ENCODE measurements at places on chromosomes 5 and 9.

GRCh38 chr9:117413346-117414219, 1.3 kb downstream of the ASTN2 start:
- DNase-seq = no peak

GRCh38 chr9:90933468-90933867, 131.8 kb downstream of the SYK start:
- no peak for DNase-seq

GRCh38 chr5:3077684-3078083, 326.2 kb upstream of the IRX2 start:
- no peak for DNase-seq

DNA sequence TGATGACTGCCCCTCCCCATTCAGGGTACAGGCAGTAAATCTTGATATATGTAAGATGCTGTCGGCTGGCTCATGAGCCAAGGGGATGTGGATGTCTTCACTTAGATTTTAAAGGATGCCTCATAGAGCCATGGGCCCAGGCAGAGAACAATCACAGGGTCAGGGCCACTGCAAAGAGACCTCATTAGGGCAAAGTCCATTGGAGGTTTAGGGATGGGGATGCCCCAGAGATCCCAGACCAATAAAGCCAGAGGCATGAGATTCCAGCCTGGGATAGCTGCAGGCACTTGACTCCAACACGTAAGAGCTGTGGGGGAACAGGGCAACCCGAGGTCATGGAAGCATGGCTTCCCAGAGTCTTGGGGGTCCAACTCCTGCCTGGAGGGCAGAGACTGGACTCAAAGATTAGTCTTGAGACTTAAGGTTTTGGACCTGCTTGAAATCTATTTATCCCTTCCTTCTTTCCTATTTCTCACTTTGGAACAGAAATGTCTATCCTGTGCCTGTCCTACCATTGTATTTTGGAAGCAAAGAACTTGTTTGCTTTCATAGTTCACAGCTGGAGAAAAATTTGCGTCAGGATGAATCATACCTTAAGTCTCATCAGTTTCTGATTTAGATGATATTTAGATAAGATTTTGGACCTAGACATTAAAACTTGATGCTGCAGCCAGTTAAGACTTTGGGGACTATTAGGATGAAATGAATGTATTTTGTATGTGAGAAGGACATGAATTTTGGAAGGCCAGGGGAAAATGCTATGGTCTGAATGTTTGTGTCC, 101.3 kb upstream of the ADRA1B start:
- DNase-seq = no peak

GRCh38 chr9:89022902-89023301, 31.6 kb downstream of the S1PR3 start:
- no peak for DNase-seq

GRCh38 chr5:83554686-83555085, 83.1 kb downstream of the VCAN start:
- no peak for DNase-seq

- no peak for DNase-seq
These were observed 110.7 kb downstream of the CAAP1 start for GRCh38 chr9:26781906-26782305.

DNA sequence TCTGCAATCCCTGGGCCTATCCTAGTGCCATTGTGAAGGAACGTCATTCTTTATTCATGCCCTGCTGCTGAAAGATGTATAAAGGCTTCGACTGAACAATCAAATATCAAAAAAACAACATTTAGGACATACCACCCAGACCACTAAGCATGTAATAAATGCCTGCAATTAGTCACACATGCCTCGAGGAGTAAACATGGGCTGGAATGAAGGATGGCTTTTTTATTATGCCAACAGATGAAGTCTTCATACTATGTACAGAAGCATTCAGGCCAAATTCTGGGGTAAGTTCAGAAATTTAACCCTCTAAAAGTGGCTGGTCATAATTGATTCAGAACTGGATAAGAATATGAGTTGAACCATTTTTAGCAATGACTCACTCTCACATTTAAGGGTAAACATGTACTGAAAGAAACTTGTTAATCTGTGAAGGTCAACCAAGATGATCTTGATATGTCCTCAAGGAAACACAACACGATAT, 38.1 kb downstream of the FAM240B start:
- no peak for DNase-seq

GRCh38 chr5:5422819-5423515, 490 bp downstream of the ICE1 start:
- DNase-seq = no peak

DNA sequence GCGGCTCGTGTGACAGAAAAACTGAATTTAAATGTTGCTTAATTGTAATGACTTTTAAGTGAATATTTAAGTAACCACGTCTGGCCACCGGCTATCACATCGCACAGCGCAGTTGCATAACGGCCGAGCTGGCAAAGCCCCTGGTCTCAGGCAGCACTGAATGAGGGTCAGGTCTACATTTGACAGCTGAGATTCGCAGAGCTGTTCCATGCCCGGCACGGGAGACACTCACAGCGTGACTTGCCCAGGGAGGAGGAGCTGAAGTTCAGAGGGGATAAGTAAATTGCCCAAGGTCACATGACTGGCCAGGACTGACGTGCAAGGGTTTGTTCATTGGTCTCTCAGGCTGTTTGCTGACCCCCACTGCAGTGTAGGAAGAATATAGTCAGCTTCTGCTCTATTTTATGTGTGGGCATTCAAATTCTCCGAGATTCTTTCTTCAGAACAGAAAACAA, 17.4 kb upstream of the COL5A1 start:
- DNase-seq = no peak

DNA sequence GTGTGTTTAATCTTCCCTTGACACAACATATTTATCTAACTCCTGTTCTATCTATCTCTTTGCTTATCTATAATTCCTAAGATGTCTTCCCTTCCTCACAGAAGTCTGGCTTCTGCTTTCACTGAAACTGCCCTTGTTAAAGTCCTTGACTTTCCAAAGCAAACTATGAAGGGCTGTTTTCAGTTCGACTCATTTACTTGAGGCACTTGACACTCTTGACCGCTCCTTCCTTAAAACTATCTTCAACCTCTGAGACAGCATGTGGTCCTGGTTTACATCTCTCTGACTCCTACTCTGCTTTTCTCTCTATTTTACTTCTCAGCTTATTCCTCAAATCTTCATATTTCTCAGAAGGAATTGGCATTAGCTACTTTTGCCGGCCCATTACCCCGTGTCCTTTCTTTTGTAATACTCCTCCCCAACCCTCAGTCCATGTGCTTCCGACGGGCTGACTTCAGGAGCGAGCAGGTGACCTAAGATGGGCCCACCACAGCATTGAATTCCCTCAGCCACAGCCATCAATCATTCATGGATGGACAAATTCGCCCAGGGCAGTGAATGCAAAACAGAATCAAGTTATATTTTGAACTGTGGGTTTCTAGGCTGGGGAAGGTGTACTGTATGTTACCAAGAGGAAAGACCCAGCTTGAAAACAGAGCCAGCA, 1089.2 kb downstream of the PTPRD start:
- DNase-seq = no peak

GRCh38 chr5:172606156-172606785, 34.8 kb upstream of the NEURL1B start:
- no peak for DNase-seq

GRCh38 chr5:146034127-146034526, 71.2 kb downstream of the PLAC8L1 start:
- DNase-seq = no peak

DNA sequence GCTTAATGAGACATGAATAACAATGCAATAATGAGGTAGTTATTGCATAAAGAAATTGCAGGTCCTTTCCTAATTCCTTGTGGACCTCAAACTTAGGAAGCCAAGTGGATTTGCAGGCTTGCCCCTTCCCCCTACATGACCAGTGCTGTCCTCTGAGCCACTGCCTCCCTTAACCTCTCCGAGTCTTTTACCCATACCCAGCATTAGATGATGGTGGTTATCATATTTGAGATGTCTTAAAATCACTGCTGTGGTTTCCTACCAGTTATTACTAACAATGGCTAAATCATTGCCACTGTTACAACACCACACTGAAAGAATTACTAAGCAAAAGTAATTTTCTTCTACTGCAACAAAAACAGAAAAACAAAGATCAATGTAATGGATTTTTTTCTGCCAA, 170.8 kb downstream of the EDIL3 start:
- DNase-seq = no peak

DNA sequence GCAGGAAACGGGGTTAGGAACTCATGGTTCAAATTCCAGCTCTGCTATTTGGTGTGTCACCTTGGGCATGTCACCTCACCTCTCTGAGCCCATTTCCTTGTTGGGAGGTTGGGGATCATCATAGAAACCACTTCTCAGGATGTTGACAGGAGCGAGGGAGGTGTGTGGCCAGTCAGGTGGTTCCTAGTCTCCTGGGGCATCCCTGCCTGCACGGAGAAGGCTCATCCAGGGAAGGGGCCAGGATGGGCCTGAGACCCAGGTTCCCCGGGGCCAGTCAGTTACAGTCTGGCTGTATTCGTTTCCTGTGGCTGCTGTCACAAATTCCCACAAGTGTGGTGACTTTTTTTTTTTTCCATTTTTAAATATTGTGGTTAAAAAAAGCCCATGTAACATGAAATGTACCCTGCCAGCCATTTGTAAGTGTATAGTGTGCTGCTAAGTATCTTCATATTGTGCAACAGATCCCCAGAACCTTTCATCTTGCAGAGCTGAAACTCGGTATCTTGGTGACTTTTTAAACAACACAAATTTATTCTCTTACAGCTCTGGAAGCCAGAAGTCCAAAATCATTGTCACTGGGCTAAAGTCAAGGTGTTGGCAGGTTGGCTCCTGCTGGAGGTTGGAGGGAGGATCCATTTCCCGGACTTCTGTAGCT, 78.7 kb upstream of the UNC5A start:
- DNase-seq = no peak

DNA sequence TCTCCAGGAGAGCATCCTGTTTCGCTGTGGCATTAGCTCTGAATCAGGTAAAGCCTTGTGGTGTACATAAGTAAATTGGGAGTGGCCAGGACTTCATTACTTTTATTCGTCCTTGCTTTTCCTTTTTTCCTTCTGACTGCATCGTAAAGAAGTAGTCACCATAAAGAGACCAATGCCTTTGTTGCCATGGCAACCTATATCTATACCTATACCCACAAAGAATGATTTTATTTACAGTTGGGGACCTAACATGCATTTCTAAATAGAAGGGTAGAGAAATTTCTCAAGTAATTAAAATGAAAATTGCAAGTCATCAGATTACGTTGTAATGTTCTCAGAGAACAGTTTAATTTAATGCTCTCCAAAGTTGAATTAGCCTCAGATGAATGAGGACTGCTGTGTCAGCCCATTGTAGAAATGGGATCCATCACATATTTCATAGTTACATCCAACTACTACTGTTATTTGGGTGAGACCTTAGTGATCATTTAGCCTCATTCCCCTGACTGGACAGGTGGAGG, 18.6 kb downstream of the PTCD2 start:
- DNase-seq = no peak

DNA sequence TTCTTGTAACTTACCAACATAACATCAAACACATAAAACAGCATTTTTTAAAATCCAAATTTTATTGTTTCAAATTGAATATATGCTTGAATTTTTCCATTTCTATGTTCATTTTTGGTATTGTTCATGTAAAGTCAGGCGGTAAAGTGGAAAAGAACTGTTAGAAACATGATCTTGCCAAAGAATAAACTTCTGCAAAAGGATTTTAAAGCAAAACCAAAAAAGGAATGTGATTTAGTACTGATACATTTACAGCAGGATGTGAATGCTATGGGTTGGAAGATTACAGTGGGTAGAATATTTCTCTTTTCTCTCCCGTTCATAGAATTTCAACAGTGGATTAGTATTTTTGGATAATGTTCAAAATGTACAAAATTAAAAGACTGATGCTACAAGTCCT, 277.2 kb upstream of the MPDZ start:
- no peak for DNase-seq

DNA sequence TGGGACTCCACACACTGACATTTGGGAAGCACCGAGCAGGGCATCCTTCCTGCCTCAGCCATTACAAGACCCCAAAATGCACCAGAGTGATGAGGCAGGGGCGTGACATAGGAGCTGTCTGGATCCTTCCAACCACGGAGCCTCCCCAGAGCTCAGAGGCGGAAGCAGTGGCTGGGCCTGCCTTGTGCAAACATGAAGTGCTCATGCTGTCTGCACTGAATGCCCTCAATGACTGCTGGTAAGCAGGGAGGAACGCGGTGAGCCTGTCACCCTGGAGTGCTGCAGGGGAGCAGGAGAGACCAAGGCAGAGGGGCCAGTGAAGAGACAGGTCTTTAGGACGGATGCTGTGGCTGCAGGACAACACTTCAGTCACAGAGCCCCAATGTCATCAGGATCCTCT, 60.2 kb upstream of the HRH2 start:
- DNase-seq = no peak
